ENCODE measurements at places on chromosomes 6 and 20.
A peak's percentile ranks its signal among the peaks of the same experiment; 100 is the strongest.

- no peak for DNase-seq
These were observed 43.4 kb downstream of the QKI start for GRCh38 chr6:163457637-163458561.

GRCh38 chr20:61280217-61280980 lies 28.3 kb downstream of the CDH4 start:
- DNase-seq = no peak

DNA sequence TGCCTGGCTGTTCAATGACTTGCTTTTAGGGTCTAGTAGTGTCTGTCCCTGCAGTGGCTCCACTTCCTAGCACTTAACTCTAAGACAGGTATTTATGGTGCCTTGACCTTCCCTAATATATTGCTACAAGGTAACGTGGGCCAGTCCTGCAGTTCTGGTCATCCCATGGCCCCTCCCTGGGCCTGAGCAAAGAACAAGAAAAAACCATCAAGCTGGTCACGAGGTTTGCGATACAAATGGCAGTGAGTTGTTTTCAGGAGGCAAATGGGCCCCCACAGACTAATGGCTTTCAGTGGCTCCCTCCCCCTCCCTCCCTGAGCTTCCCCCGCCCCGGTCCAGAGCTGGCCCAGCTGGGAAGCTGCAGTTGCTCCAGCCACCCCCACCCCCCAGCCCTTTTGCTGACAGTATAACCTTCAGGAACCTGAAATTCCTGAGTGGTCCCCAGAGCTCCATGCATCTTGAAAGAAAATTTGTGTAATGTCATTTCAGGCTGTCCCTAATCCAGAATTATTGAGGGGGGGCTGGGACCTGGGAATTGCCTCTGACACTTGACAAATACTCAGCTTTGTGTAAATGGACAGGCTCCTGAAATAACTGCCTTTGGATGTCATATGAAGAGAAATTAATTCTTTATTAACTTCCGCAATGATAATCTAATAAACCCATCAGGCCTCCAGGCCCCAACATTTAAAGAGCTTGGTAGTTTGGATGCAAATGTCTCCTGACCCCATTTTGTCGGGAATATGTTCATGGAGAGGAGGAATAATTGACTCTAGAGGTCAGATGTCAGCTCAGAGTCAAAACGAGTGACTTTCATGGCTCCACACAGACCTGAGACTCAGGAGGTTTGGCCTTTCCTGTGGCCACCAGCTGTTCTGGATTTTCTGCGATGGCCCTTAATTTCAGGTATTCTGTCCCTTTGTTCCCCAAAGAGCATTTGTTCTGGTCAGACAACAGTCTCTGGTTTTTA lies 153.2 kb upstream of the TOP1 start:
- DNase-seq = no peak

GRCh38 chr20:24721891-24722568 lies 227.0 kb upstream of the CST7 start:
- DNase-seq = no peak

GRCh38 chr6:121442576-121442975 lies 7.1 kb downstream of the GJA1 start:
- DNase-seq = no peak

- DNase-seq = no peak
These were observed 124.2 kb downstream of the PLEKHG1 start for GRCh38 chr6:150723857-150724256.

GRCh38 chr6:140736231-140736630 lies 1361.8 kb upstream of the CITED2 start:
- no peak for DNase-seq

DNA sequence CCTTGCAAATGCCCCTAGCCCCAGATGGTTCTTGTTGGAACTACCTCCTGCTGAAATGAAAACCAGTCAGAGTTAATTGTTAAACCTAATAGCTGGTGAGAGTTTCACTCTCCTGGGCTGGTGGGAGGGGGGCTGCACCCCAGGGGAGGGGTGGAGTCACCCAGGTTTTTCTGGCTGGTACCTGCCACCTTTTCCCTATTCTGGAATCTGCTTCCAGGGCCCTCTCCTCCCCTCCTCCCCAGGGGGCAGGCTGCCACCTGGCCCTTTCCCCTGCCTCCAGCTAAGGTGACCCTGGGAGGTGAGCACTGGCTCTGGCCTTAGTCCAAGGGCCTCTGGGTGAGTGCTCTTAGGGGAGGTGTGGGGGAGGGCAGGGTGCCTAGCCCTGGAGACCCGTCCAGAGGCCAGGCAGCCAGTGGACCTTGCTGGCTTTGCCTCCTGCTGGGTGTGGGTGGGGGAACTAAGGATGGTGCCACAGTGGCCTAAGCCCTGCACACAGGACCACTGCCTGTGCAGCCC lies 48.8 kb upstream of the EPB41L1 start:
- no peak for DNase-seq

DNA sequence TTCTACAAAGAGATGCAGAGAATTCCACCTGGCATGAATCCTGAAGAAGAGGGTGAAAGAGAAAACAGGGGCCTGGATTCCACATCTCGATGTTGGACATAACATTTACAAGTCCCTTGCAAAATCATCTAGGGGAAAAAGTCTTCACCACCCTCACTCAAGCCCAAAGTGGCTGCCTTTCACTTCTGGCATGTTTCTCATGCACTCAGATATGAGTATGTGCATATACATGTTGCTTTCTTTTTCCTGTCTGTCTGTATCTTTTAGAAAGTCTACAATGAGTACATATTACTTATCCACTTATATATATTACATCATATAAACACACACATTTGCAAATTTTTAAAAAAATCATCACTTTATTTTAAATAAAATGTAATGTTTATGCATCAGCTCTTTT lies 159.3 kb downstream of the KIF6 start:
- DNase-seq = no peak

- DNase-seq = peak; percentile 14
These were observed 262.0 kb upstream of the JAG1 start for GRCh38 chr20:10935658-10936402.

DNA sequence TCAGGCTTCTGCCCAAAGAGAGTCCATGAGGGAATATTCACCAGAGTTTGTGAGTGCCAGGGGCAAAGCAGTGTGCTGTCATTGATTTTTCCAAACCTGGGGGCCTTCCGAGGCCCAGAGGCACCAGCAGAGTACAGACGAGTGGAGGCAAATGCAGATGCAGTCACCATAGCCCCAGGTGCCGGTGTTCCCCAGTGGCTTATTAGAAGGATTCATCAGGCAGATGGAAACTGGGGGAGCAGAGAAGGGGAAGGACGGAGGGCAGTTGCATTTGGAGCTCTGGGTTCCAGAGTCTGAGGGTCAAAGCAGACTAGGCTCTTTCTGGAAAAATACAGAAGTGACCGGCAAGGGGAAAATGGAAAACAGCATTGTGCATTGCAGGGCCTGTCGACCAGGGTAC lies 184.2 kb downstream of the ANKRD60 start:
- DNase-seq = no peak

DNA sequence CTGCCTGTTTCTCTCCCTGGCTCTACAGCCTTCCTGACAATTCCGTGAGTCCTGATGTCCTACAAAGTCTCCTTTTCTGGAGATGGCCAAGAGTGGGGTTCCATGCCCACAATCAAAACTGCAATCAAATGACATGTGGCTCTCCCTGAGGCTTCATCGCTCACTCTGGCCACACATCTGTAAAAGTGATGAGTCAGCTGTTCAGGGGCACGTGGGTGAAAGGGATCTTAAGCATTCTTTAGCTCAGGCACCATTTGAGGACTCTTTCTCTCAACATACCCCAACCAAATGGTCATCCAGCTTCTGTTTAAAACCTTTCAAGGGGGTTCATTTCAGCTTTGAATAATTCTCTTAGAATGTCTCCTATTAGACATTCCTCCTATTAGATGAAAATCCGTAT lies 42.3 kb upstream of the EYA2 start:
- DNase-seq = no peak

DNA sequence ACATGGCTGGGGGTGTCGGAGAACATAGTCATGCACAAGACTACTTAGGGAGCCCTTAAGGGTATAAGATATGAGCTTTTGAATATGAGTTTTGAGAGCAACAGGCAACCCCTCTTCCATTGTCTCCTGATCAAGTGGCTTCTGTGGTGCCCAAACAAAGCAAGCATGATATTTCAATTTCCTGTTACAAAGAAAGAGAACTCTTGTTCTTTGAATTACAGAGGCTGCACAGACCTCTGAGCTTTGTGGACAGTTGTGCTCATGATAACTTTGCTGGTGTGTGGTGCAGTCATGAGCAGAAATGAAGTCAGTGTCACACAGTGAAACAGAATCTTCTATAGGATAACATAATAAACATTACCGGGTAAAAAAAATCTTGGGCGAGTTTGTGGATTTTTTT lies 66.8 kb upstream of the THEMIS start:
- DNase-seq = no peak

DNA sequence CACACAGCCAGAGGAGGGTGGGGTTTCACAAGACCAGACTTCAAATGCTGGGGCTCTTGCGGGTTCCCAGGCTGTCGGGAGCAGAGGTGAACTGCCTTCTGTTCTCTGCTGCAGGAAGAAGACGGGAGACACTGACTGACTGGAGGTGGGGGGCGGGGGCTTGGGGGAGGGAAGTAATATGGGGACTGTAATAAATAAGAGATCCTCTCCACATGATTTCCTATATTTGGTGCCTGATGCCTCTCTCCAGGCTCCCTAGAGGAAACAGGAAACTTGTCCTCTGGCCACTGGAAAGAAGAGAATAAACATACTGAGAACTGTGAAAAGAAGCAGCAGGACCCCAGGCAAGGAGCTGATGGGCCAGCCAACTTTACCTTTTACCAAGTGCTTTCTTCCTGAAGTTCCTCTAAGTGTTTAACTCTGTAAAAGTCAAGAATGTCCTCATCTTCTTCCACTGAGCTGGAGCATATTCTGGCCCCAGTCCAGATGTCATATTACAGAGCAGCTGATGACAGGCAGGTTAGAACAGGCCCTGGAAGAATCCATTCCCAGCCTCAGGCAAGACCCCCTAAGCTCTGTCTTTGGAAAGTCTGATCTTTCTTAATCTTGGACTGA lies 33.2 kb upstream of the ADGRF5 start:
- no peak for DNase-seq

- no peak for DNase-seq
These were observed 40.2 kb upstream of the DSE start for GRCh38 chr6:116330511-116330910.

GRCh38 chr6:14074476-14075094 lies 43.0 kb upstream of the CD83 start:
- no peak for DNase-seq

GRCh38 chr6:11528996-11529395 lies 8.6 kb upstream of the TMEM170B start:
- DNase-seq = no peak

DNA sequence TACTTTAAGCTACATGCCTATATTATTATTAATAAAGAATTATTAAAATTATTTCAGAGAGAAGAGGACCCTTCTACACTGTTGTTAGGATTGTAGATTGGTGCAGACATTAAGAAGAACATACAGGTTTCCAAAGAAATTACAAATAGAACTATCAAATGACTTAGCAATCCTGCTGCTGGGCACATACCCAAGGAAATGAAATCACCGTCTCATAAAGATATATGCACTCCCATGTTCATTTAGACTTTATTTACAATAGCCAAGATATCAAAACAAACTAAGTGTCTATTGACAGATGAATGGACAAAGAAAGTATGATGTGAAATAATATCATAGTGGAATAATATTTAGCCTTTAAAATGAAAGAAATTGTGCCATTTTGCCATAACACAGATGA lies 687.7 kb upstream of the POU3F2 start:
- DNase-seq = no peak

- DNase-seq = peak; percentile 23
These were observed 120.5 kb upstream of the CHD6 start for GRCh38 chr20:41738604-41739206.

DNA sequence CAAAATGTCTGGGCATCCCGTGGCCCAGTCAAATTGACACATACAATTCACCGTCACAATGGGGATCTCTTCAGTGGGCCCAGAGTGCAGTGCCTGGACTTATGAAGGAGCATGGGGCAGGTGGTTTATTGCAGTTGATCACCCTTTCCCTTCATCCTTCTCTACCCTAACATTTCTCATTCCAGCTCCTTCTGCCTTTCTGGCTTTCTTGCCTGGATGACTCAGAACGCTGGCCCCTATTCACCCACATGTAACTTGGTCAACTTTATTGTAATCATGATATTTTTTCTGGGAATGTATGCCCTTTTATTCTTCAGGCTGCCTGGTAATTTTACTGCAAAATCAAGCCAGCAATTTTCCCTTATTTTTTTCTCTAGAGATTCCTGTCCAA lies 179.9 kb upstream of the DTNBP1 start:
- DNase-seq = no peak

DNA sequence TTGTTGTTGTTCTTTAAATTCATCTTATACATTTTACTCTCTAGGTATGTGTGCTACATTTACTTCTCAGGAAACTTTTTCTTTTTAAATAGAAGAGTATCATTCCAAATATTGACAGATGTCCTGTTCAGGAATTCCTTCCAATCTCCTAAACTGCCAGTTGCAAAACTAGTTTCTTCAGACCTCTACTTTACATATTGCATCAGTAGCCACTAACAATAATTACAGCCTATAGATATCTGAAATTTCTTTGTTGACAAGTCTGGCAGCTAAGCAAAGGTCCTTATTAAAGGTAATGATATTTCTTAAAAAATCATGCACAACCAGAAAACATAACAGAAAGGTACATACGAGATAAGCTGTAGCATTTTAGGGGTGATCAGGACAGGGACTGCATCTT lies 4.5 kb downstream of the ECHDC1 start:
- DNase-seq = no peak

- peak; percentile 70 for DNase-seq
These were observed 248.5 kb downstream of the BTBD3 start for GRCh38 chr20:12166053-12166717.

GRCh38 chr6:19299129-19299528 lies 538.0 kb upstream of the ID4 start:
- DNase-seq = no peak

DNA sequence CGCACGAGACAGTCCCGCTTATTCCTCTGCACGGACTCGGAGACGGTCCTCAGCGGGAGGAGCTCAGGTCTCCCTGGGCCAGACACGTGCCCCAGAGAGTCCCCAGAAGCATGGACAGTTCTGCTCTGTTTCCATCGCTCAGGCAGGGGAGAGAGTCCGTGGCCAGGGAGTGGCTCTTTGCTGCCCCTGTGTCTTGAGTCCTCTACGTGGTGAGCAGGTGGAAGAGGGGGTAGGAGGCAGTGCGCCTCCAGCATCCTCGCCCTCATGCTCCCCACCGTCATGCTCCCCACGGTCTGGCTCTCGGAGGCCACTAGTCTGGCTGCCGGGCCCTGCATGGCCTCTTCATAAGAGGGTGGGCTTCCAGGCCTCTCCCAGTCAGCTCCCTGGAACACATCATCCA lies 8.9 kb downstream of the TAGAP start:
- no peak for DNase-seq

All from heart right ventricle (tissue), 16 donors.